ENCODE measurements at places on chromosomes 3 and 15. TPM values are rescaled to one million over a fixed set of nuclear protein-coding genes. Genes with fewer than 3 reads are reported as not detected.

The ZNF660 gene
- total RNA-seq = 0.55 TPM

The ATP8B4 gene
- 39.2 TPM for total RNA-seq

The SLC6A1 gene
- not detected for total RNA-seq

The GRIP2 gene
- total RNA-seq = not detected

- no peaks in the 10 kb centered on the region for H3K27me3 ChIP-seq
- DNase-seq = no peak
- no peaks in the 10 kb centered on the region for H3K4me1 ChIP-seq
- no peak overlapping the region for H3K4me3 ChIP-seq
These were observed 32.1 kb upstream of the KCNMB2 start for GRCh38 chr3:178504128-178504527.

DNA sequence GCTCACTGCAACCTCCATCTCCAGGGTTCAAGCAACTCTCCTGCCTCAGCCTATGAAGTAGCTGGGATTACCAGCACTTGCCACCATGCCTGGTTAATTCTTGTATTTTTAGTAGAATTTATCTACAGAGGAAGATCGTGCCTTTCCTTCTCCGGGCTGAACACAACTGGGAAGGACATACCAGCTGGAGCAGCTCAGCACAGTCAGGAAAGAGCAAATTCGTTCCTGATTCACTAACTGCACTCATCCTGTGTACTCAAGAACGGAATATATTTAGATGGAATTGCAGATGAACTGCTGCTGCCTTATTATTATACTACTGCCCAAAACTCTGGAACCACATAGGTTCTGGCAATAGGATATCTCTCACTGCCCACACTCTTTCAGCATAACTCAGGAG lies 27.1 kb upstream of the P4HTM start:
- H3K36me3 ChIP-seq = peaks cover 33% of the 10 kb centered on the region
- DNase-seq = no peak
- H3K27ac ChIP-seq = no peak overlapping the region
- peaks cover 6% of the 10 kb centered on the region for H3K4me1 ChIP-seq
- H3K27me3 ChIP-seq = no peaks in the 10 kb centered on the region

GRCh38 chr3:8665407-8665896 lies 20.9 kb upstream of the SSUH2 start:
- H3K36me3 ChIP-seq = no peaks in the 10 kb centered on the region
- H3K27ac ChIP-seq = no peak overlapping the region
- peaks cover 6% of the 10 kb centered on the region for H3K27me3 ChIP-seq
- H3K4me3 ChIP-seq = no peak overlapping the region

GRCh38 chr15:96442076-96442475 lies 111.6 kb downstream of the NR2F2 start:
- H3K27me3 ChIP-seq = no peaks in the 10 kb centered on the region
- H3K4me3 ChIP-seq = no peak overlapping the region
- no peaks in the 10 kb centered on the region for H3K36me3 ChIP-seq
- H3K4me1 ChIP-seq = no peaks in the 10 kb centered on the region
- DNase-seq = no peak

- peaks cover 27% of the 10 kb centered on the region for H3K4me1 ChIP-seq
- H3K27ac ChIP-seq = peak overlapping the region; percentile 81
- peak overlapping the region; percentile 34 for H3K4me3 ChIP-seq
These were observed 15.9 kb downstream of the CEP70 start for GRCh38 chr3:138578141-138578540.

- H3K36me3 ChIP-seq = peaks cover 6% of the 10 kb centered on the region
- peak; percentile 61 for DNase-seq
- no peak overlapping the region for H3K4me3 ChIP-seq
- no peaks in the 10 kb centered on the region for H3K27me3 ChIP-seq
- H3K4me1 ChIP-seq = peaks cover 62% of the 10 kb centered on the region
- no peak overlapping the region for H3K27ac ChIP-seq
These were observed 60.6 kb upstream of the XCR1 start for GRCh38 chr3:46087871-46088270.

DNA sequence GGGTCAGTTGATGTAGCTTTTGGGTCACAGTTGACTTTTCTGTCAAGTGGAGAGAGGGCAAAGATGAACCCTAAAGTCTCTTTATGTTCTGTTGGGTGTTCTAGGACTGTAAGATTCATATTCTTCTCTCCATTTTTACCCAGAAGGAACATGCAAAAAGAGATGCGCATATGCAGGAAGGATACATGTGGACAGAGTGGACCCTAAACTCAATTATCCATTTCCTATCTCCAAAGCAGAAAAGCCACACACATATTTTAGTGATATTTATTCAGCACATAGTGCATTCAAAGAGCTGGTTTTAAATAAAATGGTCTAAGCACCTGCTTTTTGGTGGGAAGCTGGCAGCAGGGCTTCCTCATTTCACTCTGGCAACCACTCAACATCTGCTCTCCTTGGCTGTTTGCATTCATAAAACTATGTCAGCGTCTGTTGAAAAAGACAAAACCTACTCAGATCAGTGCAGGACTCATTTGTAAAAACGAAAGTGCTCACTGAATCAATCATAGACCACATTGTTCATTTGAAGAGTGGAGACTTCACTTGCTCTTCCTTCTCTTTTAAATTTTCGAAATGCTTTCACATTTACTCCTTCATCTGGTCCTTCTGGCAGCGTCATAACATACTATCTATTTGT lies 96.6 kb downstream of the SEMA6D start:
- H3K36me3 ChIP-seq = no peaks in the 10 kb centered on the region
- H3K4me1 ChIP-seq = peaks cover 3% of the 10 kb centered on the region
- no peaks in the 10 kb centered on the region for H3K27me3 ChIP-seq
- H3K4me3 ChIP-seq = no peak overlapping the region
- H3K27ac ChIP-seq = no peak overlapping the region

DNA sequence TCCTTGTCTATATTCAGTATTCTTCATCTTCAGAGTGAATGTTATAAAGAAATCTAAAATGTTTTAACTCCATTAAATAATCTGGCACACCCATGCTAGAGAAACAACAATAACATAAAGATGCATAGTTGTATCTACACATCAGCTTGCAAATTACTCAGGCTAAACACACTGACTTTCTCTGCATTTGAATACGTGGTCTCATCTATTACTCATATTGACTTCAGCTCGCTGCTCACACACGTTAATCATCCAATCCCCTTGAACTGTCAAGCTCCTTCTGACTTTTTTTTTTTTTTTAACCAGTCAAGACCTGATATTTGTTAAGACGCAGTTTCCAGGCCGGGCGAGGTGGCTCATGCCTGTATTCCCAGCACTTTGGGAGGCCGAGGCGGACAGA lies 1137.3 kb upstream of the CADM2 start:
- H3K27ac ChIP-seq = no peak overlapping the region
- H3K27me3 ChIP-seq = no peaks in the 10 kb centered on the region
- no peak overlapping the region for H3K4me3 ChIP-seq

DNA sequence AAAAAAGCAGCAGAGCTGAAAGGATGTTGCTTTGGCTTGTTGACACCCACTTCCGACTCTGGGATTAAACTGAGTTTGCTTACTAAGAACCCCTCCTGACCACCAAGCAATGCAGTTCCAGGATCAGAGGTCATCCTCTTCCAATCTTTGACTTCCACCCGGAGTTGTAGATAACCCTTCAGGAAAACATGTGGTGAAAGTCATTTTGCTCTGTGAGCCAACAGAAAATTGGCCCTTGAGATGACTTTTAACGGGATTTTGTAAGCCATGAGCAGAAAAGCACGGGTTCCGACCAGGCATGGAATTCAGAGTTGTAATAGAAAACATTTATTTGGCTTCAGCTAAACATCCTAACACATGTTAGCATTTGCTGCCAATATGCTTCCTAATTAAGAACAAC lies 171.6 kb upstream of the NR2F2 start:
- no peak for DNase-seq
- H3K27me3 ChIP-seq = peaks cover 4% of the 10 kb centered on the region
- no peak overlapping the region for H3K4me3 ChIP-seq
- H3K4me1 ChIP-seq = no peaks in the 10 kb centered on the region

DNA sequence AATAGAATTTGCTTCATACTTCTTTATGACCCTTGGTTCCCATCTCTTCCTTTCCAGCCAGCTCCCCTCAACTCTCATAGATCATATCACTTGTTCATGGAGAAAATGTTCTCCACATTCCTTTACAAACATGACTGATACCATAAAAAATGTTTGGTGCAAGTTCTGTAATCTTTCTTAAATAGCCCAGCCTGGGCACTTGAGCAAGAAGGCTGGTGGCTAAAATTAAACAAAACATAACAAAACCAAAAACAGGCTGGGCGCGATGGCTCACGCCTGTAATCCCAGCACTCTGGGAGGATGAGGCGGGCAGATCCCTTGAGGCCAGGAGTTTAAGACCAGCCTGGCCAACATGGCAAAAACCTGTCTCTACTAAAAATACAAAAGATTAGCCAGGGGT lies 8.9 kb upstream of the POLR2M start:
- no peaks in the 10 kb centered on the region for H3K36me3 ChIP-seq
- H3K27ac ChIP-seq = no peak overlapping the region
- no peak for DNase-seq
- no peak overlapping the region for H3K4me3 ChIP-seq
- peaks cover 2% of the 10 kb centered on the region for H3K4me1 ChIP-seq
- peaks cover 20% of the 10 kb centered on the region for H3K27me3 ChIP-seq

- DNase-seq = no peak
- no peaks in the 10 kb centered on the region for H3K27me3 ChIP-seq
- no peaks in the 10 kb centered on the region for H3K36me3 ChIP-seq
- no peaks in the 10 kb centered on the region for H3K4me1 ChIP-seq
These were observed 792.3 kb downstream of the DIPK2A start for GRCh38 chr3:144763878-144764454.

- no peak for DNase-seq
- no peaks in the 10 kb centered on the region for H3K36me3 ChIP-seq
- no peaks in the 10 kb centered on the region for H3K4me1 ChIP-seq
- H3K4me3 ChIP-seq = no peak overlapping the region
- no peaks in the 10 kb centered on the region for H3K27me3 ChIP-seq
These were observed 49.7 kb downstream of the LRRN1 start for GRCh38 chr3:3848923-3849275.
